ENCODE measurements at places on chromosomes 7 and 10.

DNA sequence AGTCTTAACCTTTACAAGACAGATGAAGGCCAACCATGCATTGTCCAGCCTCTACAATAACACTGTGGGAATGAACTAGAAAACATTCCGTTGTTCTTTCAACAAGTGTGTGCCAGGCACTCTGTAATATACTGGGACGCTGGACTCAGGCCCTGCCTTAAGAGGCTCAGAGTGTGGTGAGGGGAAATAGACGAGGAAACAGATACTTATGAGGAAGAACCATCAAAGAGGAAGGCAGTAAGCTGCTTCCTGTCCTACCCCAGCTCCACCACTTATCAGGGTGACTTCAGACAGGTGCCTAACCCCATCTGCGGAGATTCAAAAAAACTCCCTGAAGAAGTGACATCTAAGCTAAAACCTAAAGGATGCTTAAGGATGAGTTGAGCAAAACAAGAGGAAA lies 8.9 kb upstream of the TRIM8 start:
- DNase-seq = no peak

DNA sequence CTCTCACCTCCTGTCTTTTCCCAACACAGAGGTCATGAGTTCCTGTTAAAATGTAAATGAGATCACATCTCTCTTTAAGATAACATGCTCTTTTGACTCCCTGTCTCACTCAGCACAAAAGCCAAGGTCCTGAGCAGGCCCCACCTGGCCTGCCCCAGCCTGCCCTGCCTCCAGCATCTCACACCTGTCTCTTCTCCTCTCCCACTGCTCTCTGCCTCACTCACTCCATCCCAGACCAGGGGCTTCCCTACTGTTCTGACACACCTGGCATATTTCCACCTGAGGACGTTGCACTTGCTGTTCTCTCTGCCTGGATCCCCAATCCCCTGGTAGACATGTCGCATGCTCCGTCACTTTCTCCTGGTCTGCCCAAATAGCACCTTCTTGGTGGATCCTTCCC lies 285.0 kb upstream of the ZMIZ1 start:
- DNase-seq = no peak

GRCh38 chr10:57992321-57993077 lies 275.2 kb downstream of the IPMK start:
- peak; percentile 2 for DNase-seq

GRCh38 chr10:47419421-47419820 lies 35.3 kb upstream of the ZNF488 start:
- no peak for DNase-seq

GRCh38 chr10:69464401-69464800 lies 13.1 kb downstream of the TSPAN15 start:
- DNase-seq = no peak

DNA sequence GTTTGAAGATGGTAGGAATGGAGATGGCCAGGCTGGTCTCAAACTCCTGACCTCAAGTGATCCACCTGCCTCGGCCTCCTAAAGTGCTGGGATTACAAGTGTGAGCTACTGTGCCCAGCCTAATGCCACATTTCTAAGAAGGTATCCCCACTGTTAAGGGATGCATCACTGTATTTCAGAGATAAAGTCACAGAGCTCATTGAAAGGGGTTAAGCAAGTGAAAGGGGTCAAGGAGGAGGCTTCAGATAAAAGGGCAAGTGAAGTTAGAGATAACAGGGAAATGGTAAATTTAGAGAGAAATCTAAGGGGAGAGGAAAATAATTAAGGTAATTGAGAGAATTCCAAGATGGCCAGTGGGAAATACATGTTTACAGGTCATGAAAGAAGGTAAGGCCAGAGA lies 93.0 kb upstream of the SP4 start:
- DNase-seq = no peak

- no peak for DNase-seq
Observed at GRCh38 chr10:76973091-76974016, 664.3 kb downstream of the KCNMA1 start.

DNA sequence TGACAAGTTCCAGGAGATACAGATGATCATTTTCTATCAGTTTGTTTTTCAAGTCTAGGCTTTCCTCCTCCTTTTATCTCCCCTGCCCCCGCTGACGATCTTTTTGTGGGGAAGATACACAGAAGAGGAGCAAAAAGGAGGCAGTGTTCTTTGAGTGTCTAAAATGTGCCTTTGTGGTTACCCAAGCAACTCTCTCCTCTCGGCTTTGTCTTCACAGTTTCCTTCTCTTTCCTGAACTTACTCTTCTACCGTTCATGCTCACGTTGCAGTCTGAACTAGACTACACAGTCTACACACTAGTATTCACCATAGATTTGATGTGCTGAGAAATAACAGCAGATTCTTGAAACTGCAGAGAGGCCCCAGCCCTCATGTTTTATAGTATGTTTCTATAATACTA lies 23.6 kb downstream of the CEP41 start:
- DNase-seq = no peak

GRCh38 chr7:93004906-93005305 lies 112.9 kb downstream of the SAMD9 start:
- DNase-seq = no peak

- DNase-seq = no peak
Observed at GRCh38 chr10:88598055-88598454, 11.5 kb downstream of the LIPJ start.

DNA sequence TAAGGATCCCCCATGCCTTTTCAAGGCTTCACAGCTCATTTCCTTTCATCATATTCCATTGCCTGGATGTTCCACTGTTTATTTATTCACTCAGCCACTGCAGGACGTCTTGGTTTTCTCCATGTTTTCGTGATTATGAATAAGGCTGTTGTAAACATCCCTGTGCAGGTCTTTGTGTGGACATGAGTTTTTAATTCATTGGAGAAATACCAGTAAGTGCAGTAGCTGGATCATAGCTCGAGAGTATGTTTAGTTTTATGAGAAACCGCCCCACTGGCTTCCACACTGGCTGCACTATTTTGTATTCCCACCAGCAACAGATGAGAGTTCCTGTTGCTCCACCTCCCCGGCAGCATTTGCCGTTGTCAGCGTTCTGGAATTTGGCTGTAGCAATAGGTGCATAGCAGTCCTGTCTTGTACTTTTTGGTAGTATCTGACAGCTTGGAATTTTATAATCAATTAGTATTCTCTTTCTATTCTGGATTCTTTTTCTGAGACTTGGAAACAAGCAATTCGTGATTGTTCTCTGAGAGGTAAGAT lies 269.9 kb upstream of the PITRM1 start:
- no peak for DNase-seq

DNA sequence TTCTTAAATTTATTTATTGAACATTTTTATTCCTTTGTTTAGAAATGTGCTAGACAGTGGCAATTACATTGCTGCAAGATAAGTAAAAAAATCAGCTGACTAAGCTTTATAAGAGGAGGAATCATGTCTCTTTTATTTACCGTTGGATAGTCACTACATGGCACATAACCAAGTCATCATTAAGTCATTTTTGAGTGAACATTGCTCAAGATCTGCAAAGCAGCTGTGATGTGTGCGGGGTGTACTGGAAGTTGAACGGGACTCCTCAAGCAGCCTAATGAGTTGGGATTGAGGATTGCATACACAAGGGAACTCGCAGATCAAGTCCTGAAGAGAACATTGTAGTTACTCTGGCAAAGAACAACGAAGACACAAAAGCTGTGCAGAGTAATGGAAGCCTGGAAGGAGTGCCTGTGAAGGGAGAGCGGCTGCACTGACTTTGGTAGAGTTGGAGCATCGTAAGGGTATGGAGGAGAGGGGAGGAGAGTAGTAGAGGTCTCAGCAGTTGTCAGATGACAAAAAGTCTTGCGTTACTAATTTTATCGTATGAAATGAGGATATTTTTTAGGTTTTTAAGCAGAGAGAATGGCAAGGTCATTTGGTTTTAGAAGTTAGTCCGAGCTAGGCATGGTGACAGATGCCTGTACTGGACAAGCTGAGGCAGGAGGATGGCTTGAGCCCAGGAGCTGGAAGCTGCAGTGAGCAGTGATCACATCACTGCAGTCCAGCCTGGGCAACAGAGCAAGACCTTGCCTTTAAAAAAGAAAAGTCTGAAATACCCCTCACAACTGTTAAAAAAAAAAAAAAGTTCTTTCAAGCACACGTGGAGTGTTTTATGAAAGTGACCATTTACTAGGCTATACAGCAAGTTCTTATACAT lies 95.1 kb downstream of the BMPR1A start:
- DNase-seq = no peak

DNA sequence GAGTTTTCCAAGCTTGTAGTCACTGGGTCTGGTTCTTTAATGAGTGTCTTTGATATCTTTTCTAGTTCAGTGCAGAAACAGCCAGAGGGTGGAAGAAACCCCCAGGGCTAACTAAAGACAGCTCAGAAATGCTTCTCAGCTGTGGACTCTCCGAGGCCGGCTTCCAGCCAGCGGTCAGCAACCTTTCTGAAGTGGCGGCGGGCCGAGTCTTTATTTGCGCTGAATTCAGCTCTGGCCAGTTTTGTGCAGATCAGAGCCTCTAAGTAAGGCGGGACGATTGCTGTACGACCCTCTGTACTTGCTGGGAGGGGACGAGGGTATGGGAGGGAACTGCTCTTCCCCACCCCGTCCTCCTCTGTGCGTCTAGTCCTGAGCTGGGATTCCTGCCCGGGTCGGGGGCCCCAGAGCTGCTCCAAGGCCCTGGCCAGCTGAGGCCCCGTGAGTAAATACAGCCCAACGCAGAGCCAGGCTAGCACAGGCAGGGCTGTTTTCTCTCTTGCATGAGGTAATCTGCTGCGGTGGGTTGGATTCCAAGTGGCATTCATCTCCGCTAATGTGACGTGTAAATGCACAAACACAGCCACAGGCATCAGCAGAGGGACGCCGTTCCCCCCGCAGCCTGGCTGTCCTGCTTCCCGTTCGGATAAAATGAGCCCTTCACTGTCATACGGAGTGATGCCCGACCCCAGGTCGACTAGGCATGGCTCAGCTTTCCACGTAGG lies 159.8 kb downstream of the PIP4K2A start:
- no peak for DNase-seq

- DNase-seq = no peak
Observed at GRCh38 chr7:38545977-38546376, 85.2 kb downstream of the AMPH start.

DNA sequence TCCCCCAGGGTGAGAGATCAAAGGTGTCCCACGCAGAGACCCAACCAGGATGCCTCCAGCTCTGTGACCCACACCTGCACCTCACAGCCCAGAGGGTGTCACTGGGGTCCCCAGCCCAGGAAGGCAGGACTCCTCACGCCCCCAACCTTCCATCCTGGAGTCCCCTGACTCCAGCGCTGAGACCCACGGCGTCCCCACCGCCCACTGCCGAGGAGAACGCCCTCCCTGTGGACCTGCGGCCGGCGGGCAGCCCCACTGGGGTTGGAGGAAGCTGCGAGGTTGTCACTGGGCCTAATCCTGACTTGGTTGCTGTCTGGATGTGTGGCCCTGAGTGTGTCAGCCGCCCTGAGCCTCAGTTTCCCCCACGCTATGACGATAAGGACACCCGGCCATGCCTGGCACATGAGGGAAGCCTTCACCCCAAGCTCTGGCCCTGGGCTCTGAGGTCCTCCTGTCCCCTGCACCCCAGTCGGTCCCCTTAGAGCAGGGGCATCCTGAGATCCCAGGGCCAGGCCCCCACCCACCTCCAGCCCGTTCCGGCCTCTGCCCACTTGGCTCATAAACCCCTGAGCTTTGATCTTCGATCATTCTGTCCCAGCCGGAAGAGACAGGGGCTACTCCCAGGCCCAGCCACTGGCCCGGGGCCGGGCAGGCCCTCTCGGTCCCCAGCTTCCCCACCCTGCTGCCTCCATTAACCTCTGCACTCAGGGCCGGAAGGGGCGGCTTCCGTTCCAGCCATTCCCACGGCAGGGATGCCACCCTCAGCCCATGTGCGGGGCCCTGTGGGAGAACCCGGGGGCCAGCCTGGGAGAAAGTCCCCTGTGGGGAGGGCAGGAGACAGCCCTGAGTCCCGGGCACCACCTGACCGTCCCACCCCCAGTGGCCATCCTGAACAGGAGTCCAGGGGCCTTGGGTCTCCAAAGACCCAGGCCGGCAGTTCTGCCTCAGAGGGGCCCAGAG lies 113.2 kb downstream of the MICALL2 start:
- no peak for DNase-seq

DNA sequence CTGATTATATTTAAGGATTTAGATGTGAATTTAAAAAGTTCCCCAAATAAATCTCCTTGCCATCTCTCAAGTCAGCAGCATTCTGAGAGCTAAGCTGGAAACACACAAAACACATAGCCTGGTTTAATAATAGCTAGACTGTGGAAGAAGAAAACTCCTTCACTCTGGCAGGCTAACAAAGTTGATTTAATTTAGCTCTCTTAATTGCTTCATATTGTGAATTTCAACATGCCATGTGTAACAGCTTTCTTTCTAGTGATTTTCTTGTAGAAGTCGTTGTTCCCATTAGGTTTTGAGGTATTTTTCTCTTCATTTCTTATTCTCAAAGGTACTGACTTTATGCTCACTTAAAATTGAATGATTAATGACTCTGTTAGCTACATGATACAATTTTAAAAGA lies 216.8 kb upstream of the AKR1E2 start:
- DNase-seq = no peak

- DNase-seq = no peak
Observed at GRCh38 chr7:97818066-97818663, 54.0 kb downstream of the ASNS start.

DNA sequence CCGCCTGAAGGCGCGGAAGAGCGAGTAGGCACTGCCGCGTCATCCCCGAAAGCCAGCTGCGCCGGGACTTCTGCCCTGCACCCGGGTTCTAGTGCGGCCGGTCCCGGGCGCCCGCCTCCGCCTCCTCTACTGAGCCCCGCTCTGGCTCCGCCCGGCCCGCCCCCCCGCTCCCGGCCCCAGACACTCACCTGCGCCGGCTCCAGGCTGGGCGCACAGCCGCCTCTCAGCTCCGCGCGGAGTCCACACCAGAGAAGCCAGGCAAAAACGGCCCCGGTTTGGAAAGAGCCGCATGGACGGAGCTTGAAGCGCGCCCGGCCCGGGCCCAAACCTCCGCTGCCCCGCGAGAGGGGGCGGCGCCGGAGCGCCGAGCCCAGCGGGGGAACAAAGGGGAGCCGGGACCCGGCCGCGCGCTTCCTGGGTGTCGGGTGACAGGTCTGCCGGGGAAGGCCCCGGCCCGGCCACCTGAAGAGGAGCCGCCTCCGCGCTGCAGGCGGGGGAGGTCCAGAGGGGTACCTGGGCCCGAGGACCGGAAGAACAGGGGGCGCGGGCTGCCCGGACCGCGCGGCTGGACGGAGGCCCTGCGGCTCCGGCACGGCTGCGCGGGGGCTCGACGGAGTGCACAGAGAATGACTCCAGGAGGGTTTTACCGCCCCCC lies 168.2 kb downstream of the NRF1 start:
- no peak for DNase-seq

- no peak for DNase-seq
Observed at GRCh38 chr7:128859232-128860157, 3.2 kb upstream of the ATP6V1F start.

DNA sequence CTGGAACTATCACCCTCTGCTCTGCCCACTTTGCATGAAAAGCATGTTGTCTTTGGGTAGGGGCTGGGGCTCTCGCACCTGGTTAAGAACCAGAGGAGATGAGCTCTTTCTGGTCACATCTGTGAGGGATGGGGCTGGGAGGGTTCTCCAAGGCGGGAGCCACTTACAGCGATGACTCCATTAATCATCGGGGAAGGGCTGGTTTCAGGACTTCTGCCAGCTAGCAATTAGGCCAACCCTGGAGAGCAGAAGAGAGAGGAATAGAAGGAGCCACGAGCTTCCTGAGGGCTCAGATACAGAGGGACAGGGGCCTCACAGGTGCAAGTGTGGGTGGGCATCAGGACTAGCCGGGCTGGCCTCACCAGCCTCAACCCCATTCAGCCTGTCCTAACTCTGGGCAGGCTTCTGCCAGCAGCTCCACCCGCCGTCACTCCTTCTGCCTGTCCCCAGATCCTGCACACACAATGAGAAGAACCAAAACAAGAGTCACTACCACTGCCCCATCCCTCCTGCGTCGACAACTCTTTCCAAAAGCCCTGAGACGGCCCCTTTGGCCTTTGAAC lies 8.4 kb downstream of the AQP1 start:
- DNase-seq = no peak

All from NCI-H524 (cell line).